Stimulated activated CD4-positive, alpha-beta T cell treated with anti-CD3 and anti-CD28 coated beads, Interleukin-12 subunit alpha, Interleukin-12 subunit beta, amount 100 ng/mL, for 48 hours (primary cell): ENCODE measurements at places on chromosomes 16 and 17.

GRCh38 chr17:55177159-55177854 lies 87.5 kb upstream of the HLF start:
- DNase-seq = no peak

DNA sequence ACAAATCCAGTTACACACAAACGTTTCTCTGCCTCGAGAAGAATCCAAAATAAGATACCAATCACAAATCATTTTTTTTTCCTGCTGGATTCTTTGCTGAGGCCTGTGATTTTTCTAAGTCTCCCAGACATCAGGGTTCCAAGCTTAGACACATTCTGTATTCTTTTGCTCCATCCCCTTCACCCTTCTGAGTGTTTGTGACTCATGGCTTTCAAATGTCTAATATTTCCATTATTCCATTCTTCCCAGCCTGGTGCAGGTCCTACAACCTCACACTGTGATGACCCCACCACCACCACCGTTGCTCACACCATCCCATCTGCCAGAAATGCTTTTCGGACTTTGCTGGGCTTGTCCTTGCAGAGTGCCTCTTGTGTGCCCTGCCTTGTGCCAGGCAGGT lies 480.1 kb downstream of the SOX9 start:
- DNase-seq = no peak

- no peak for DNase-seq
Observed at GRCh38 chr17:71023249-71024030, 854.1 kb downstream of the KCNJ2 start.

- DNase-seq = no peak
Observed at GRCh38 chr16:79191933-79192332, 408.6 kb downstream of the MAF start.

DNA sequence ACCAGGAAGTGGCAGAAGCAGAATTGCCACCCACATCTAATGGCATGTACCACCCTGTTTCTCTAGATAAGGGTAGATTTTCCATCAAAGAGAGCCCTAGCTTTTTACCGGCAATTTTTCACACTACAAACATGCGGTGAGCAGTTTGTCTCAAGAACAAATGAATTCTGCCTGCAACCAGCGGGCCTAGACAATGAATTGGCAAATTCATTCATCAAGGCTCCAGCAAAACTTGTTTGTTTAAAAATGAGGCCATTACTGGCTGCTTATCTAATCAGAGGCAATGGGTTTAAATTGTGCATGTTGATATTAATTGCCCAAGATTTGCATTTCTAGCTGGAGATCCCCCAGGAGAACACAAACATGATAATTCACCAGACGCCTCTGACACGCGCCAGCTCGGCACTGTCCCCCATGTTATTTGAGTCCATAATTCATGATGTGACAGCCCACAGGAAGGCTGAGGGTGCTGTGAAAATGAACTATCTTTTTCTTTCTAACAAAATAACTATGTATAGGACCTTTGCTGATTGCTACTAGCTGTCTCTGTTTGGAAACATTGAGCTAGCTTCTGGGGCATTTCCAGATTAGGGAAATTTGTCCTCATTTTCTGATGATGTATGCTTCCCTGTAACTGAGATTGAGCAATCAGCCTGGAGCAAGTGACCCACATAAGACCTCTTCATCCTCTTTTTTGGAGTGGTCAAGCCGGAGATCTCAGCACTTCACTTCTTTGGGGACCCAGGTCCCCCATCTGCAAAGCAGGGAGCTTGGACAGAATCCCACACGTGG lies 80.8 kb downstream of the CNGB1 start:
- no peak for DNase-seq

GRCh38 chr16:71630808-71631207 lies 4.8 kb downstream of the MARVELD3 start:
- DNase-seq = no peak

DNA sequence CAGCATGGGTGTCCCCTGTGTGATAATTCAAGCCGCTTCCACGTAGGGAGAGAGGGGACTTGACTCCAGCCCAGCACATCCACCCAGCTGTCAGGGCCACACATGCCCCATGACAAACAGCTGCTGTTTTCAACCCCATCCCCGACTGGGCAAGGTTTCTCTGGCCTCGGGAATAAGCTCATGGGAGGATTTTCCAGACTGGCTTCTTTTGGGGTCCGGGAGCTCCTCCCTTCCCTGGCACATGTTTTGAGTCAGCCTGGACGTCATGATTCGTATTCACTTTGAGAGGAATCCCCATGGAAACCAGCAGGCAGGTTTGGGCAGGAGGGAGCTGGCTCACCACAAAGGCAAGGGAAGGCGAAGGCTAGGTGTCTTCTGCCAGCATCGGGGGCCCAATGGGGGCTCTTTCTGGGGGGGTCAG lies 156.4 kb downstream of the CMIP start:
- DNase-seq = no peak

GRCh38 chr17:2707721-2708584 lies 3.6 kb downstream of the CLUH start:
- DNase-seq = no peak

DNA sequence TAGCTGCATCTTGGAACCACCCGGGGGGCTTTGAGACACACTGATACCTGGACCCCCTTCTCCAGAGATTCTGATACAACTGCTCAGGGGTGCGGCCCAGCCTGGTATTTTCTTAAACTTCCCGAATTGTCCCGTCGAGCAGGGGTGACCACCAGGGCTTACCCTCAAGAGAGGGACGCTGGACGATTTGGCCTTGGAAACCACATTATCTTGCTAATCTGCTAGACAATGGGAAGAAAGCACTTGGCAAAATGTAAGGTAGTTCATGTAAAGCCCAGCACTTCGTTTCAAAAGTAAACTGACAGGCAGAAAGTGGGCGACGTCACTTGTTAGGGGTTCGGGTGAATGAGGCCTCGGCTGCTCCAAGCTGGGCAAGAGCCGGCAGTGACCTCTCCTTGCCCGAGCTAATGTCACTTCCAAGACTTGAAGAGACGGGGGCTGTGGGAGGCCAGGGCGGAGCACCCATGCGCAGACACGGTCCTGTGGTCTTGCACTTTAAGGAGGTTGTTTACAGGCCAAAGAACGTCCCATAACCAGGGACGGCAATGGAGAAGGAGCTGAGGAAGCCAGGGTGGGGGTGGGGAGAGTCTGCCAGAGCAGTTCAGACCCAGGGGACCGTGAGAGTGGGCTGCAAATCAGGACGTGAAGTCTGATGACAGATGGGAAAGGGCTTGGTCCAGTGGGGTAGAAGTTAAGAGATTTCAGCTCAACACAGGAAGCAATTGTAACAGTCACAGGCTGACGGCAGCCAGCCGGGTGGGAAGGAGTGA lies 152.7 kb upstream of the GSE1 start:
- DNase-seq = no peak

DNA sequence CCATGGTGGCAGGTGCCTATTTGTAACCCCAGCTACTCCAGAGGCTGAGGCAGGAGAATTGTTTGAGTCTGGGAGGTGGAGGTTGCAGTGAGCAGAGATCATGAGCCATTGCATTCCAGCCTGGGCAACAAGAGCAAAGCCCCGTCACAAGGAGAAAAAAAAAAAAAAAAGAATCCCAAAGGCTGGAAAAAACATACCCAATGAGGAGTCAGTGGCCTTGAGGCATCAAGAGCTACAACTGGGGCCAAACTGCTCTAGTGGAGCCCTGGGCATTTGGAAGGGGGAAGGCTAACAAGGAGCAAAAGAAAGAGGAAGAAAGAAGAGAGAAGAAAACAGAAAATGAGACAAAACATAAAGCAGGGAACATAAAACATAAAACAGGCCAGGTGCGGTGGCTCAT lies 6.9 kb downstream of the CHST6 start:
- DNase-seq = no peak

GRCh38 chr17:57732062-57732461 lies 13.0 kb downstream of the CCDC182 start:
- no peak for DNase-seq

GRCh38 chr17:21113716-21114115 lies 13.0 kb upstream of the DHRS7B start:
- no peak for DNase-seq

GRCh38 chr17:51142597-51142996 lies 10.8 kb upstream of the NME1 start:
- no peak for DNase-seq

DNA sequence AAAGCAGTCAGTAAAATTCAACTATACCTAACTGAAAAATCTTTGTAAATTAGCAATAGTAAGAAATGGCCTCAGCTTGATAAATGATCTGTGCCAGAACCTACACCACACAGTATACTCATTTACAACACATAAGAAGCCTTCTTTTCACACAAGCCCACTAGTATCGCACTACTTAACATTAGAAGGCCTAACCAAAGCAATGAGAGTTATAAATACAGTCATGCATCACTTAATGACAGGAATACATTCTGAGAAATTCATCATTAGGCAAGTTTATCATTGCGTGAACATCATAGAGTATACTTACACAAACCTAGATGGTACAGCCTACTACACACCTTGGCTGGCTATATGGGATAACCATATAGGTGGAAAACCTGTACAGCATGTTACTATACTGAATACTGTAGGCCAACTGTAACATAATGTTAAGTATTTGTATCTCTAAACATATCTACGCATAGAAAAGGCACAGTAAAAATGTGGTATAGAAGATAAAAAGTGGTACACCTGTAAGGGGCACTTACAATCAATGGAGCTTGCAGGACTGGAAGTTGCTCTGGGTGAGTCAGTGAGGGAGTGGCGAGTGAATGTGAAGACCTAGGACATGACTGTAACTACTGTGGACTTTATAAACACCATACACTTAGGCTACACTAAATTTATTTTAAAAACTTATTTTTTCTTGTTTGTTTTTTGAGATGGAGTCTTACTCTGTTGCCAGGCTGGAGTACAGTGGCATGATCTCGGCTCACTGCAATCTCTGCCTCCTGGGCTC lies 126.5 kb upstream of the CORO6 start:
- no peak for DNase-seq

GRCh38 chr17:50100480-50100883 lies 5.3 kb downstream of the PDK2 start:
- no peak for DNase-seq

GRCh38 chr17:55825213-55825612 lies 74.4 kb downstream of the PCTP start:
- no peak for DNase-seq

- DNase-seq = no peak
Observed at GRCh38 chr16:86709902-86710601, 131.7 kb downstream of the FOXL1 start.

DNA sequence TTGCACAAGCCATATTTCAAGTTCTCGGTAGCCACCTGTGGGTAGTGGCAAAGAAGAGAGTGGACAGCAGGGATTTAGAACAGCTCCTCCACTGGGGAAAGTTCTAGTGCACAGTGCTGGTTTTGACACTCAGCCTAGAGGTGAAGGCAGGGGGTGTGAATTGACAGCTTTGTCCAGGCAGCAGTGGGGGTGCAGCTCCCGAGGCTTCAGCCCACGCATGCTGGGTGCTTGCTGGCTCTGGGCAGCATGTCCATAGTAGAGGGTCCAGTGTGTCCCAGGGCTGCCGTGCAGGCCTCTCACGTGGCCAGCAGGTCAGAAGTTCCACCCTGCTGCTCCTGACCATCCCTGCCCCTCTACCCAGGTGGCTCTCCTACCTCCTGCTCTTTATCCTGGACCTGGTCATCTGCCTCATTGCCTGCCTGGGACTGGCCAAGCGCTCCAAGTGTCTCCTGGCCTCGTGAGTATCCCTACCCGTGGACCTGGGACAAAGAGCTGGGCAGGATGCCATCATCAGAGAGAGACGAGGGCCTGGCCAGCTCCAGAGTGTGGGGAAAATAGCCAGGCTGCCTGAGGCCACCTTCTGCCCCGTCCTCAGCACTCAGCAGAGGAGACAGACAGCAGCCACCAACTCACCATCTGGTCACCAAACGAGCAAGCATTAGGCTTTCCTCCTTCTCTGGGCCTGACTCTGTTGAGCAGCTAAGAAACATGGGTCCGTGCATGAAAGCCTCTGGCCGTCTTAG lies 29.8 kb downstream of the TTYH2 start:
- no peak for DNase-seq

DNA sequence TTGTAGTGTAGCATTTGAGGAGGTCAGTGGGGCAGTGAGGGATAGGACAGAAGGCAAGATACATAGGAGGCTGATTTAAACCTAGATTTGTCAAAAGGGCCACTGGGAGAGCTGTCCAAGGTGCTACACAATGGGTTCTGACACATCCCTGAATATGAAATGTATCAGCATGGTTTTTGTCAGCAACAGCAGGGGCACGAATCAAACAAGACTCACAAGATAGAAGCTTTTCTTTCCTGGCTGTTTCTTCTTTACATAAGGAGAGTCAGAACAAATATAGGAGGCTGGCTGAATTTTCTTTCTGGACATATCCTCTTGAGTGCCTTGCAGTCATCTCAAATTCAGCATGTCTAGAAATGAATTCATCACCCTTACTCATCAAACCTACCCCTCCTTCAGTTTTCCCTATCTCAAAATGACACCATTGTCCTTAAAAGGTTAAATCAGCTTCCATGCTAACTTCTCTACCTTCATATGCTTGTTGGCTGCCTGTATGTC lies 130.5 kb downstream of the NPIPB5 start:
- no peak for DNase-seq
